CD4-positive, CD25-positive, alpha-beta regulatory T cell (primary cell): ENCODE measurements at places on chromosomes 13 and 19. TPM values are rescaled to one million over a fixed set of nuclear protein-coding genes. Genes with fewer than 3 reads are reported as not detected.

The KCNC3 gene
- total RNA-seq: 1.4 TPM

The UBE2L5 gene
- total RNA-seq: not detected

The ZMYM2 gene
- total RNA-seq: 112 TPM

The CRB3 gene
- total RNA-seq: 1.6 TPM

The TGFBR3L gene
- 1.1 TPM for total RNA-seq

The EDNRB gene
- total RNA-seq: not detected

The IL11 gene
- total RNA-seq: not detected

The ZNF560 gene
- total RNA-seq: not detected

The TMEM59L gene
- total RNA-seq: not detected

DNA sequence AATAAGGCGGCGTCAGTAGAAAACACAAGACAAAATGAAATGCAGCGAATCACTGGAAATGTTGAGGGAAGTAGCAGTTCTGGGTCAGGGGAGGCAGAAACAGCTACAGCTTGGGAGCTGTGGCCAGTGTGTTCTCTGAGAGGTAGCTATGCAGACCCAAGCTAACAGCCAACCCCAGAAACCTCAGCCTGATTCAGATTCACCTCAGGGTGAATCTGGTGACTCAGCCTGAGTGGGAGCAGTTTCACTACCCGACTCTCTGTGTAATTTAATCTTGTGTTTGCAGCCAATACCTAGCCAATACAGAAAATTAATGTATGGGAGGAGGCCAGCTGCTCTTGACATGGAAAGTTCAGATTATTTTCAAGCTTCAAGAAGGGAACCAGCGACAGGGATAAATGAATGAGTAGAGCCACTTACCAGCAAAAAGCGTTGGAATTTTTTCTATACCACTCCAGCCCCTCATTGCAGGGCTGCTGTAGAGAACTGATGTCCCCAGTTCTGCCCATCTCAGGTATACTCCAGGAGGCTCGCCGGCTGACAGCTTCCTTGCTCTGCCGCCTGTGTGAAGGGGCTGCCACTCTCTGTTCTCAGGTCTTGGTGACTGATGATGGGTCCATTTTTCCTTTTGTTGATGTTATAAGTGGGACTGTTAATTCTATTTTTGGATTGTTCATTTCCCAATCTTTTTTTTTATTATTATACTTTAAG lies 8.9 kb downstream of the IGFL3 start:
- peaks cover 13% of the 10 kb centered on the region for H3K27me3 ChIP-seq
- no peaks in the 10 kb centered on the region for H3K4me1 ChIP-seq
- DNase-seq: no peak
- H3K27ac ChIP-seq: no peak overlapping the region
- H3K4me3 ChIP-seq: no peak overlapping the region

DNA sequence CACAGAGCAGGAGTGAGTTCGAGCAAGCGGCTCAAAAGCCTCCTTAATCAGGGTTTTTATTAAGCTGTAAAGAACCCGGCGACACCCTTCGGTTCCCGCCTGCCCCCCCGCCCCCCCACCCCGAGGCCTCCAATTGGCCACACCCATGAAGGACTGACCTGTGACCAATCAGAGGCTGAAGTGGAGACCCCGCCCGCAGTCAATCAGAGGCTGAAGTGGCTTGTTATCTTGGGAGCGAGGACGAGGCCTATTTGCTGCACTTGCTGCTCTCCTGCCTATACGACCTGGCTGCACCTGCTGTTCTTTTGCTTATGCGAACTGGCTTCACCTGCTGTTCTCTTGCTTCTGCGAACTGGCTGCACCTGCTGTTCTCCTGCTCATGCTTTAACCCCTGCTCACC lies 844.9 kb downstream of the OLFM4 start:
- H3K36me3 ChIP-seq: no peaks in the 10 kb centered on the region
- H3K4me1 ChIP-seq: no peaks in the 10 kb centered on the region
- no peaks in the 10 kb centered on the region for H3K27me3 ChIP-seq
- no peak overlapping the region for H3K4me3 ChIP-seq
- H3K27ac ChIP-seq: no peak overlapping the region

DNA sequence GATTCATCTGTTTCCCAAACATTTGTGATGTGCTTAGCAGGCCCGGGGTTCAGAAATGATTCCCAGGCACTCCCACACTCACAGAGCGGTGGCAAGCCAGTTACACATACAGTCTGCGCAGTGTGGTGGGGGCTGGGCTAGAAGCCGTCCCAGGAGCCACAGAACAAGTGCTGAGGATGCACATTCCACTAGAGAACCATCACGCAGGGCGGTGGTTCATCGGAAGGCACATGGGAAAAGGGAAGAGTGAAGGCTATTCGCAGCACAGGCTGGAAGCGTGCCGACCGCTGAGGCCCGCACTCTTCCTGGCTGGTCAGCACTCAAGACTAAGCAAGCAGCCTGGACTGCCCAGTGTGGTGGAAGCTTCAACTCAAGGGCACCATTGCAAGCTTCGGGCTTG lies 126.3 kb upstream of the SLC7A1 start:
- no peaks in the 10 kb centered on the region for H3K36me3 ChIP-seq
- H3K27ac ChIP-seq: no peak overlapping the region
- H3K4me3 ChIP-seq: no peak overlapping the region
- DNase-seq: no peak

DNA sequence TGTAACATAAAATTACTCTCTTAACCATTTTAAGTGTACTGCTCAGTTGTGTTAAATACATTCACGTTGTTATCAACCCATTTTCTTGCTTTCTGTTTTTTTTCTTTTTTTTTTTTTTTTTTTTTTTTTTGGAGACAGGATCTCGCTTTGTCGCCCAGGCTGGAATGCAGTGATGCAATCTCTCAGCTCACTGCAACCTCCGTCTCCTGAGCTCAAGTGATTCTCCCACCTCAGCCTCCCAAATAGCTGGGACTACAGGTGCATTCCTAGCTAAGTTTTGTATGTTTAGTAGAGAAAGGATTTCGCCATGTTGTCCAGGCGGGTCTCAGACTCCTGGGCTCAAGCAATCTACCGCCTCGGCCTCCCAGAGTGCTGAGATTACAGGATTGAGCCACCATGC lies 42.5 kb upstream of the C13orf42 start:
- DNase-seq: no peak
- no peak overlapping the region for H3K4me3 ChIP-seq
- no peaks in the 10 kb centered on the region for H3K4me1 ChIP-seq
- H3K27me3 ChIP-seq: peaks cover 3% of the 10 kb centered on the region
- no peak overlapping the region for H3K27ac ChIP-seq

- no peaks in the 10 kb centered on the region for H3K36me3 ChIP-seq
- H3K4me3 ChIP-seq: peak within 1 kb of the TSS; percentile 44
- peaks cover 33% of the 10 kb centered on the region for H3K4me1 ChIP-seq
- DNase-seq: no peak
Measured at GRCh38 chr19:49362048-49362928, at the start of gene TEAD2. Gene TEAD2 (minus strand): TSS chr19:49362416. CDS start chr19:49360075, 2,341 bp downstream.

DNA sequence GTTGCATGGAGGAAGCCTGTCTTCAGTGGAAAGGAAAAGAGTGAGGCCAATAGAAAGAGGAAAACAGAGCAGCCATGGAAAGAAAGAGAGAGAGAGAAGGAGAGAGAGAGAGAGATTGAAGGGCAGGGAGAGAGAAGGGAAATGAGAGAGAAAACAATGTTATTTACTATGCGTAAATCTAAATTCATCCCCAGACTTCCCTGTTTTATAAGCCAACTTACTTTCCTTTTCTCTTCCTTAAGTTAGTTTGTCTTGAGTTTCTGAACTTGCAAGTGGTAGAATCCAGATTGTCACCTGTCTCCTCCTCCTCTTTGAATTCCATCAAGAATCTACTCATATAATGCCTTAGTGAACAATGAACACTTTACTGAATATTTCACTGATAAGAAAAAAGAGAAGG lies 16.8 kb upstream of the RCBTB2 start:
- H3K36me3 ChIP-seq: no peaks in the 10 kb centered on the region
- no peaks in the 10 kb centered on the region for H3K4me1 ChIP-seq
- no peak for DNase-seq
- H3K27ac ChIP-seq: no peak overlapping the region
- H3K27me3 ChIP-seq: no peaks in the 10 kb centered on the region
- no peak overlapping the region for H3K4me3 ChIP-seq

- H3K27me3 ChIP-seq: no peaks in the 10 kb centered on the region
- H3K36me3 ChIP-seq: no peaks in the 10 kb centered on the region
- no peak overlapping the region for H3K27ac ChIP-seq
Measured at GRCh38 chr13:22090106-22090505, 419.2 kb downstream of the FGF9 start.

DNA sequence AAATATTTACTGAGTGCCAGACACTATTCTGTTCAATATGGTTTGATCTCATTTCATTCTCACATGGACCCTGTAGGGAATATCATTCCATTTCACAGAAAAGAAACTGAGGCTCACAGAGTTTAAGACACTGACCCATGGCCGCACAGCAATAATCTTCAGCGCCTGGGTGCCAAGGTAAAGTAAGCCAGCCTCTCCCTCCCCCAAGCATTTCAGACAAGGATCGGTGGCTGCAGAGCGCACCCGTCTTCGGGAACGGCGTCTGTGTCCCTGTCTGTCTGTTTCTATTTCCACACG lies 4.3 kb upstream of the PDE4A start:
- no peak for DNase-seq
- H3K4me3 ChIP-seq: peak overlapping the region; percentile 59
- peak overlapping the region; percentile 73 for H3K27ac ChIP-seq
- H3K4me1 ChIP-seq: peaks cover 61% of the 10 kb centered on the region
- peaks cover 7% of the 10 kb centered on the region for H3K27me3 ChIP-seq

GRCh38 chr13:26695891-26696311 lies 64.7 kb downstream of the GPR12 start:
- no peaks in the 10 kb centered on the region for H3K27me3 ChIP-seq
- H3K36me3 ChIP-seq: no peaks in the 10 kb centered on the region
- H3K4me1 ChIP-seq: peaks cover 3% of the 10 kb centered on the region

DNA sequence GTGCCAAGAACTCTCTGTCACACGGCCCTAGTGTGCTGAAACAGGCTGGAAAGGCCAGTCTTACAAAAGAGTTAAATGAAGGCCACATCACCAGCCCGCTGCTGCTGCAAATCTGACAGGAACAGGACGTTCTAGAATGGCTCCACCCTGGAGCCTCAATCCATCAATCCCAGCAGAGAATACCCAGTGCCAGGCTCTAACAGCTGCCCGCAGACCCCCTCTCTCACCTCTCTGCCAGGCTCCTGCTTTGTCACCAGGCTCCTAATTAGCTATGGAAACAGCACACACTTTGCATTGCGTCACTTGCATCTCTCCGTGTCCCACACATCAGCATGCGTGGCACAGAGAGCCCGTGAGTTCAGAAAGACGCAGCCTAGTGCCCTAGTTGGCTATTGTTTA lies 314.1 kb downstream of the FOXO1 start:
- no peak for DNase-seq
- H3K27ac ChIP-seq: no peak overlapping the region
- no peaks in the 10 kb centered on the region for H3K27me3 ChIP-seq
- no peaks in the 10 kb centered on the region for H3K4me1 ChIP-seq
- H3K4me3 ChIP-seq: no peak overlapping the region
- H3K36me3 ChIP-seq: no peaks in the 10 kb centered on the region

- H3K36me3 ChIP-seq: no peaks in the 10 kb centered on the region
- H3K27me3 ChIP-seq: no peaks in the 10 kb centered on the region
- no peak for DNase-seq
- H3K4me3 ChIP-seq: no peak overlapping the region
- H3K4me1 ChIP-seq: no peaks in the 10 kb centered on the region
- H3K27ac ChIP-seq: no peak overlapping the region
Measured at GRCh38 chr13:109226631-109227030, 559.8 kb downstream of the IRS2 start.

DNA sequence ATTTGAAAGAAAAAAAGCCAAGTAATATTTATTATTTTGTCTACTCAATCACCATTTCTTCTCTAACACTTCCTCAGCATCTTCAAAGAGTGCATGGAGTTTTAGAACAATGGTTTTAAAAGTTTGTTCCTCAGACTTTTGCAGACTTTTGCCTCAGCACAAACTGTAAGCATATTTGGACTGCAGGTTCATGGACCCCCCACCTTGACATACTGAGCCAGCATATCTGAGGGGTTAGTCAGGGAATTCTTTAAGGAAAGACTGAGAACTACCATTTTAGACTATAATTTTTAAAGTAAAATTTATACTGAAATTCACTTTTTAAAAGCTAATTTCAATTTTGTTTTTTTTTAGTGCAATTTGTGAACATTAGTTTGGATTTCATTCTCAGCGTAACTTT lies 1676.8 kb upstream of the PCDH20 start:
- no peaks in the 10 kb centered on the region for H3K4me1 ChIP-seq
- H3K27me3 ChIP-seq: no peaks in the 10 kb centered on the region
- DNase-seq: no peak
- H3K27ac ChIP-seq: no peak overlapping the region

GRCh38 chr13:99379856-99380801 lies 72.9 kb upstream of the GPR183 start:
- peaks cover 20% of the 10 kb centered on the region for H3K36me3 ChIP-seq
- peaks cover 64% of the 10 kb centered on the region for H3K4me1 ChIP-seq
- peak overlapping the region; percentile 63 for H3K27ac ChIP-seq
- no peaks in the 10 kb centered on the region for H3K27me3 ChIP-seq

DNA sequence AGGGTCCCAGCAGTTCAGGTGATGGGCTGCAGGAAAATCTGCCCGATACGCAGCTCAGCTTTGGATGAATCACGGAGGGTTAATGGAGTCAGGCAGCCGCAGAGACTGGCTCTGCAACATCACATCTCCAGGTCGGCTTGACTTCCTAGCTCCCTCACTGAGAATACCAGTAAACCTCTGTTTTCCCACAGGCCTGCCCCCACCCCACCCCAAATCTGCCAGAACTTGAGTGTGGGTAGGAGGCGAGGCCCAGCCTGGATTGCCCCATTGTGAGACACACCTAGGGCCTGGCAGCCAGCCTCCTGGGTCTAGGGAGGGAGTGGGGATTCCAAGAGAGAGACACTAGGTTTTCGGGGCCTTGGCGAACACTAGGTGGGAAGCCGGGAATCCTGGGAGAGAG lies 3.7 kb upstream of the KRTDAP start:
- DNase-seq: no peak
- no peaks in the 10 kb centered on the region for H3K36me3 ChIP-seq
- H3K4me1 ChIP-seq: peaks cover 3% of the 10 kb centered on the region

- no peak overlapping the region for H3K27ac ChIP-seq
- no peaks in the 10 kb centered on the region for H3K27me3 ChIP-seq
- H3K36me3 ChIP-seq: no peaks in the 10 kb centered on the region
- no peak for DNase-seq
Measured at GRCh38 chr13:52882785-52883184, 34.3 kb upstream of the PCDH8 start.

GRCh38 chr19:17240062-17240752 lies 5.5 kb downstream of the NR2F6 start:
- H3K36me3 ChIP-seq: no peaks in the 10 kb centered on the region
- H3K27ac ChIP-seq: no peak overlapping the region
- DNase-seq: no peak
- H3K27me3 ChIP-seq: no peaks in the 10 kb centered on the region
- H3K4me1 ChIP-seq: peaks cover 10% of the 10 kb centered on the region

DNA sequence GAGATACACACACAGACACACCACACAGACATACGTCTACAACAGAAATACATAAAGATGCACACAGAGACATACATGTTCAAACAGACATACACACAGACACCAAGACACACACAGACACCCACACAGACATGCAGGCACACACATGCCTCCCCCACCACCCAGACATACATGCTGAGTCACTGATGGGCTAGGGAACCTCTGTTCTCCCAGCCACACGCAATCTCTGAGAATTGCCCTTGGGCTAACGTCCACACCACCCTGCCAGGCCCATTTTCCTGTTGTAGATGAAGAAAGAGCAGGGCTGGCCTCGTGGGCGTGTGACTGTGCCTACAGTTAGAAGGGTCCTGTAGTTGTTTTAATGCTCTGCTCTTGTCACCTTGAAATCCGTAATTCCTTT lies 261.9 kb downstream of the KCNRG start:
- H3K36me3 ChIP-seq: no peaks in the 10 kb centered on the region
- no peak overlapping the region for H3K4me3 ChIP-seq
- no peaks in the 10 kb centered on the region for H3K4me1 ChIP-seq
- H3K27ac ChIP-seq: no peak overlapping the region
- no peak for DNase-seq
- H3K27me3 ChIP-seq: no peaks in the 10 kb centered on the region
